Naive thymus-derived CD4-positive, alpha-beta T cell (primary cell): ENCODE measurements at places on chromosomes 6 and 20.

GRCh38 chr6:21436625-21437024 is 156.9 kb upstream of the SOX4 start:
- DNase-seq, result no peak

GRCh38 chr6:163563318-163563717 is 148.8 kb downstream of the QKI start:
- DNase-seq, result no peak

DNA sequence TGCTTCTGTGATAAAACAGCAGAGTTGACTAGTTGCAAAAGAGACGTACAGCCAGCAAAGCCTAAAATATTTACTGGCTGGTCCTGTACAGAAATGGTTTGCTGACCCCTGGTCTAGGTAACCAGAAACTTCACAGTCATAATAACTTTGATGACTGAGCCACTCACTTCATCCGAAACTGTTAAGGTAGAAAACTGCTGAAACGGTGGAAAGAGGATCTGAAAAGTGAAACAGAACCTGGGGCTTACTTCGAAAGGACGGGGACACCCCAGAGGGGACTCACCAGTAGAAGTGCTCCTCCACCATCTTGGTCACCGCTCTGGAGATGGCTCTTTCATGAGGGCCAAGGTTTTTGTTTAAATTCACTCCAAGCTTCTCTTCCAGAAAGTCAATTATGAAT is 16.4 kb downstream of the FAXC start:
- no peak for DNase-seq

GRCh38 chr20:36688630-36689029 is 42.6 kb upstream of the SLA2 start:
- DNase-seq, result no peak

DNA sequence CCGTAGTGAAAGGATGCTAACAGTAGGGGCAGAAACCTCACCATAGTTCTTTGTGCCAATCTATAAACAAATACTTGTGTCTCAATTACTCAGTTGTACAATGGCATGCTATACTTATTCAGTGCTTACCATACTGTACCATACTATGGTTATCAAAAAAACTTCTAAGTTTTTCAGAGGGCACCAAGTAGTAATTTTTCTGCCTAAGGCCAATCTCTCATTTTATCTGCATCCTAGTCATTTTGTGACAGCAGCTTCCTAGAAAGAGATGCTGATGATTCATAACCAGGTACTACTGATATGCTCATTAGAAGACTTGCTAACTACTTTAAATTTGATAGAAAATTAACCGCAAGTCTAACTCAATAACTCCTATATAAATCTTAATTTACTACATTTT is 42.9 kb downstream of the TMEM244 start:
- no peak for DNase-seq

DNA sequence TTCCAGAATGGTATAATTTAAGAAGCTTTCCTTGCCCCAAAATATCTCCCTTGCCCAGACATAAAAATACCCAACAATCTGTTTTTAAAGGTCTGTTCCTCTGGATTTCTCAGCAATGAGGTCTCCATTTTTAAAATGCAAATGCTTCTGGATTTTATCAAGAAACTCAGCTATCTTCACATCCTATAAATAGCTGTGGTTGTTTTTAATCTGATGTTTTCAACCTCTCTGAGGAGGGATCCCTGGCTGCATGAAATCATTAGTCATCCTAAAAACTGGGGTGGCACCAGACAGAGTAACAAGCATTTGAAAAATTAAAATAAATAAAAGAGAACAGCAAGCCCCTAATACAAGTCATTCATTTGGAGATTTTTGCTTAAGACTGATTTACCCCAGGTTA is 168.5 kb upstream of the ID4 start:
- DNase-seq, result no peak

GRCh38 chr6:25769983-25770382 is 15.4 kb downstream of the SLC17A4 start:
- no peak for DNase-seq

- no peak for DNase-seq
Measured at GRCh38 chr6:113182370-113183141, 674.6 kb upstream of the MARCKS start.
